Stimulated activated CD4-positive, alpha-beta T cell treated with anti-CD3 and anti-CD28 coated beads, Interleukin-12 subunit alpha, Interleukin-12 subunit beta, amount 100 ng/mL, for 24 hours (primary cell): ENCODE measurements at places on chromosomes 3 and 15.

GRCh38 chr3:188417766-188418165 lies 263.8 kb downstream of the LPP start:
- no peak for DNase-seq

GRCh38 chr3:52490035-52490938 lies 4.9 kb upstream of the STAB1 start:
- no peak for DNase-seq

DNA sequence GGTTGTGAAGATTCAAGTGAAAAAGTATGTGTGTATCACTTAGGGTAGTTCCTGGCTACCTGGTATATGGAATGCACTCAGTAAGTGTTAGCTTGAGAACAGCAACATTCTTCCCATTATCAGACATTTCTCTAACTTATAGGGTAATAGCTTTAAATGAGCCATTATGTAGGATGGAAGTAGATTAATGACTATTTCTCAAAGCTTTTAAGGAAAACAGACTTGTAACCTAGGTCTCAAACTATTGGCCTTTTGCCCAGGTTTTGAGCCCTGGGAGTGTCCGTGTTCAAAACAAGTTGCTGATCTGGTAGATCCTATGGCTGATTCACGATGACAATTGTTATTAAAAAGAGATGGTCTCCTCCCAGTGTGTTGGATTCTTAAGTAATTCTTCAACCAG lies 129.1 kb upstream of the UMPS start:
- DNase-seq, result no peak

GRCh38 chr3:161322781-161323568 lies 48.3 kb downstream of the SPTSSB start:
- DNase-seq, result no peak

- DNase-seq, result no peak
Observed at GRCh38 chr15:68057034-68057433, 2.9 kb downstream of the PIAS1 start.
